ENCODE measurements at places on chromosomes 3 and 15. TPM values are rescaled to one million over a fixed set of nuclear protein-coding genes. Genes with fewer than 3 reads are reported as not detected.

PIGZ gene
- 0.90 TPM for total RNA-seq

WDR93 gene
- total RNA-seq: not detected

- no peak overlapping the region for H3K27ac ChIP-seq
- H3K4me3 ChIP-seq: no peak overlapping the region
- no peak for DNase-seq
- no peaks in the 10 kb centered on the region for H3K36me3 ChIP-seq
- no peaks in the 10 kb centered on the region for H3K4me1 ChIP-seq
Observed at GRCh38 chr15:51266656-51267050, 71.7 kb downstream of the CYP19A1 start.

- no peaks in the 10 kb centered on the region for H3K36me3 ChIP-seq
- no peak overlapping the region for H3K27ac ChIP-seq
- H3K4me1 ChIP-seq: no peaks in the 10 kb centered on the region
- no peak for DNase-seq
- no peaks in the 10 kb centered on the region for H3K27me3 ChIP-seq
- H3K4me3 ChIP-seq: no peak overlapping the region
Observed at GRCh38 chr3:118354556-118354955, 680.1 kb downstream of the IGSF11 start.

PARP16 gene
- total RNA-seq: 11.3 TPM

SERINC4 gene
- 0.13 TPM for total RNA-seq

EAF2 gene
- total RNA-seq: 47.3 TPM

Measured in GM12878 (cell line).